ENCODE measurements at places on chromosomes 3 and 15.

DNA sequence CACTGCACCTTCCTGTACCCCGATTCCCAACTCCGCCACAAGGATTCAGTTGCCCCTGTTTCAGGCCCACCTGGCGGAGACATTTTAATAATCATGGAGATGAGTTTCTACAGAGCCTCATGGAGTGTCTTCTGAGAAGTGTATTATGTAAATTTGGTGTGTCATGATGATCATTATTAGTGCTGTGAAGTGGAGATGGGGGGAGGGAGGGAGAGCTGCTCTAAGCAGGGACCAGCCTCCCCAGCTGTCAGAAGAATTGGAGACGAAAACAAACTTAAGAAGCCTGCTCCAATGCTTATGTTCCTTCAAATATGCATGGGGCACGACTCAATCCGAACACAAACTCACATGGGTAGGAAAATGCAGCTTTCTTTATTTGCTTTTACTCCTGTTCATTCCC, 127.8 kb downstream of the EPHB1 start:
- no peak for DNase-seq

DNA sequence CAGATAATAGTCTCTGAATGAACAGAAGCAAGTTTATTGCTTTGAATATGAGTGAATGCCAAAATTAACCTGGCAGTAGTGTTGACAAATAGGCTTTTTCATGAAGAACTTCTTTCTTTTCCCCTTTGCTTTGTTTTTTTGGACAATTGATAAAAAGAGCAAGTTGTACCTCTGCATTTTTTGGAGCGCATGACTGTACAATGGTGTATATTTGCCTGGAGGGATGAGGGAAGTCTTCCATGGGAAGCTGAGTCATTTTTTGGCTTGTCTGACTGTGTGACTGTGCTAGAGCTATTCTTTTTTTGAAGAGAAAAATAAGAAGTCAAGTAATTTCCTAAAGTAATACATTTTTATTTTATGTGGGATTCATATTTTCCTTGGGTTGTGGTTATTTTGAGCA, 186.9 kb downstream of the KLHL25 start:
- DNase-seq = no peak

- DNase-seq = peak; percentile 37
Observed at GRCh38 chr3:56917361-56918110, 115.8 kb upstream of the ARHGEF3 start.

GRCh38 chr15:32130823-32131222, 100.5 kb downstream of the CHRNA7 start:
- no peak for DNase-seq

GRCh38 chr3:170732660-170733245, 137.2 kb downstream of the RPL22L1 start:
- DNase-seq = no peak

- peak; percentile 44 for DNase-seq
Observed at GRCh38 chr15:34318277-34319079, 19.1 kb downstream of the SLC12A6 start.

DNA sequence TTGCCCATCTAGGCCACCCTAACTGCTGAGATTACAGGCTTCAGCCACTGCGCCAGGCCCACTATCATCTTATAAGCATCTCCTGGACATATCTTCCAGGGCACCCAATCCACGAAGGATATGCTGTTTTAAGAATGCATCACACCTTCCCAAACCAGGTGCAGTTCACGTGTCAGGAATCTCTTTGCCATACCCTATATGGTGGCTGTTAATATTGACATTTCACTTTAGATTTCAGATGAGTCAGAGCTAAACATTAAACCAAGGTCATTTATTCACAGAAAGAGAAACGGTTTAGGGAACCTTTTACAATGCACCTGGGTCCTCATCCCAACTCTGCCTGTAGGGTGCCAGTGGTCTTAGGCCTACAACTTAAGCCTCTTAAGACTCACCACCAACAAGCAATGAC, 85.7 kb downstream of the TBL1XR1 start:
- DNase-seq = no peak

Data from CD4-positive, alpha-beta T cell treated with Interleukin-12 subunit alpha and Interleukin-12 subunit beta, for 1 hour (primary cell).